ENCODE measurements at places on chromosomes 16 and 17.

DNA sequence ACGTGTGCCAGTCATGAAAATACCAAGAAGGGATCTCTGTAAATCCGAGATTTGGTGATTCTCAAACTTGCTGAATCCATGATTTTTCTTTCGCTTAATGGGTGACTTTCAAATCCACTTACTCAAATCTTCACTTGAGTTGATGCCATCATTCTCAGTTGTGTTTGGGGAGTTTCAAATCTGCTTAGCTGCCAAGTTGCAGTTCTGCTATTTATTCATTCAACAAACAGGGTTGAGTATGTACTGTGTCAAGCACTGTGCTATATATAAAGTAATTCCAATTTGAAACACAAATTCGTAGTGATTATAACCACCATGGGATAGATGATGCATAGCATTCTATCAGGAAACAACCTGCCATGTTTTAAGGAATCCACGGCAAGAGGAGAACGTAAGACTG is 394.3 kb downstream of the CDH13 start:
- no peak for DNase-seq

DNA sequence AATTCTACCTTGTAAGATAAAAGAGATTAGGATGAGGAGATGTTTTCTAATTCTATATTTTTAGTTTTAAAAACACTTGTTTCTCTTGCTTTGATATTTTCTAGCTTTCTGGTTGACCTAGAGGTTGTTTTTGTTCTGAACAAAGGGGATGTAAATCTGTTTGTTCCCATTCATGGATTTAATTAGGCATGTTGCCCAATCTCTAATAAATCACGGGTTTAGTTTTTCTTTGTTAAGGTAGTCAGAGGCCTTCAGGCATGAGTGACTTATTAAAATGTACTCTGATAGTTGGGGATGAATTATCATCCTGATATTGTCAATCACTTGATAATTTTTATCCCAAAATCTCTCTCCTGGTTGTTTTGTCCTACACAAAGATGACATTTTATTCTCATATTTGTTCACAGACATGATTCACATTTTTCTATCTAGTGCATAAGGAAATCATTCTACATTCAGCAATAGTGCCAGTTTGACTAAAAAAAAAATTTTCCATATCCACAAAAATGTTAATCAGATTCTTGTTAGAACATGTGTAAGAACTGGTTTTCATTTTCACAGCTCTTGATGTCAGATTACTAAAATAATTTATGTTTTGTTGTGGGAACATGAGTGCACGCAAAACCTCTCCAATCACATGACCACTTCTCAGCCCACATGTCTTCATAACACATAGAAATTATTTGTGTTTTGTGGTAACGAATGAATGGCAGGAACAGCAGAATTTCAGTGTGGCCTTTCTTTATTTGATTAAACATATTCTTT is 95.7 kb upstream of the AKTIP start:
- no peak for DNase-seq

- no peak for DNase-seq
Measured at GRCh38 chr17:38464251-38464722, 36.0 kb downstream of the ARHGAP23 start.

DNA sequence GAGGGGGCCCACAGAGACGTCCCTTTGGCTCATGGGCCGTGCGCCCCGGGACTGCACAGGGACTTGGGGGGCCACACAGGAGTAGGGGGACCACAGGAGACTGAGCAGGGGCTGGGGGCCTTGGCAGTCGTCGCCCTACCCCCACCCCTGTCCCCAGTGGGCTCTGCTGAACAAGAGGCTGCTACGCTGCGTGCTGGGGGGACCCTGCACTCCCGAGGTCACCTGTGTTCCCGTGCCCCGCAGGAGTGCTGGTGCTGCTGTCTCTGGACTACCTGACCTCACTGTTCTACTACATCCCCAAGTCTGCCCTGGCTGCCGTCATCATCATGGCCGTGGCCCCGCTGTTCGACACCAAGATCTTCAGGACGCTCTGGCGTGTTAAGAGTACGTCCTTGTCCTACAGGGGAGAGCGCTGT is 14.4 kb upstream of the RNF213 start:
- DNase-seq = no peak

- no peak for DNase-seq
Measured at GRCh38 chr16:73308771-73309170, 260.8 kb upstream of the ZFHX3 start.

Measured in stimulated activated naive CD4-positive, alpha-beta T cell (primary cell).